Stimulated activated CD8-positive, alpha-beta memory T cell treated with anti-CD3 and anti-CD28 coated beads, Interleukin-2, amount 100 ng/mL, for 1 hour (primary cell): ENCODE measurements at places on chromosomes 2 and 18.

DNA sequence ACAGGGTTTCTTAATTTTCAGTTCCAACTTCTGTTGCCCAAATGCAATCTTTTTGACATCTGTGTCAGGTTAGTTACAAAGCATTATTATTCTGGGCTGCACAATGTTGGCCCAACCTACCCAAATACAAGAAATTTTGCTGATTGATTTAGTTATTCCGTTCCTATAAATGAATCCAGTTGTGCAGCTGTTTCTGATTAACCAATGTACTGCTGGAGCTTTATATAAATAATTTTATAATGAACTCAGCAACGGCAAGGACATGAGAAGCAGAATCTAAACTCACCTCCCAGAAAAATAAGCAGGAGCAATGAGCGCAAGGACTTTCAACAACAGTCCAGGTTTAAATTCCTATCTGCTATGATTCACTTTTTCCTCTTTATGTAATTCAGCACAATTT is 76.3 kb upstream of the WIPF1 start:
- no peak for DNase-seq

DNA sequence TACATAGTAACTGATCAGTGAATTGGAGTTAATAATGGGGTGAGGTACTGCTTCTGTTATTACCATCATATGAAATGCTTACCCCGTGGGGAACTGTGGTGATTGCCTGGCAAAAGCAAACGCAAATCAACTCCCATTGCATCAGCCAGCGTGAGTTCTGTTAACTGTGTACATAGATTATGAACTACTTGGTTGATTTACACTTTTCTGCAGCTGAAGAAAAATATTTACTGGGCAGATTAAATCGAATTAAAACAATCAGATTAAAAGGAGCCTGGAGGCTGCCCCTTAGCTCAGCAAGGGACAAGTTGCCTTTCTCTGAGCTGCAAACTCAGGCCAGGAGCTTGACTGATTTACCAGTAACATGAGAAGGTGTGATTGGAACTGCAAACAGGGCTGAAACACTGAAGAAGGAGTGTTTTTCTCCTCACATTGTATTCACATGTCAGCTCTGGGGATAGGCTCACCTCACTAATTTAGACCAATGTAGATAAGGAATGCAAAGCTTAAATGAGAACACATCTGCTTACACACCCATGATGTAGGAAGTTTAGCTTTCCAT is 220.1 kb downstream of the OSR1 start:
- no peak for DNase-seq

DNA sequence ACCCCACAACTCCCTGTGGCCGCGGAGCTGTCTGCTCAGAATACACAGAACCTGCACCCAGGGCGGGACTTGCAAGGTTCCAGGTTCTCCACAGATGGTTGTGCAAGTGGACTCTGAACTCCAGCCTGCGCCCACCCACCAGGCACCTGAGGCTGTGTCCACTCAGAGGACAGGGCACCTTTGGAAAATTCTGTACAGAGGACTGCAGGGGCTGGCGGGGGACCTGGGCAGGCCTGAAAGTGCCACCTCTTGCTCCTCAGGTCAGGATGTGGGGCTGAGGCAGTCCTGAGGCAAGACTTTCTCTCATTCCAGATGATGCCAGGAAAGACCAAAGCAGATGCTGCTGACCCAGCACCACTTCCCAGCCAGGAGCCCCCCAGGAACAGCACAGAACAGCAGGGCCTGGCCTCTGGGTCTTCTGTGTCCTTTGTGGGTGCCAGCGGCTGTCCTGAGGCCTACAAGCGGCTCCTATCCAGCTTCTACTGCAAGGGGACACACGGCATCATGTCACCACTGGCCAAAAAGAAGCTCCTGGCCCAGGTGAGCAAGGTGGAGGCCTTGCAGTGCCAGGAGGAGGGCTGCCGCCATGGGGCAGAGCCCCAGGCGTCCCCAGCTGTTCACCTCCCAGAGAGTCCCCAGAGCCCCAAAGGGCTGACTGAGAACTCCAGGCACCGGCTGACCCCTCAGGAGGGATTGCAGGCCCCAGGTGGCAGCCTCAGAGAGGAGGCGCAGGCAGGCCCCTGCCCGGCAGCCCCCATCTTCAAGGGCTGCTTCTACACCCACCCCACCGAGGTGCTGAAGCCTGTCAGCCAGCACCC is 14.4 kb downstream of the ARID5A start:
- DNase-seq, result no peak

GRCh38 chr2:27042159-27042661 is 9.3 kb upstream of the AGBL5 start:
- DNase-seq, result no peak

GRCh38 chr2:208017721-208018120 is 7.6 kb downstream of the PLEKHM3 start:
- DNase-seq, result no peak

DNA sequence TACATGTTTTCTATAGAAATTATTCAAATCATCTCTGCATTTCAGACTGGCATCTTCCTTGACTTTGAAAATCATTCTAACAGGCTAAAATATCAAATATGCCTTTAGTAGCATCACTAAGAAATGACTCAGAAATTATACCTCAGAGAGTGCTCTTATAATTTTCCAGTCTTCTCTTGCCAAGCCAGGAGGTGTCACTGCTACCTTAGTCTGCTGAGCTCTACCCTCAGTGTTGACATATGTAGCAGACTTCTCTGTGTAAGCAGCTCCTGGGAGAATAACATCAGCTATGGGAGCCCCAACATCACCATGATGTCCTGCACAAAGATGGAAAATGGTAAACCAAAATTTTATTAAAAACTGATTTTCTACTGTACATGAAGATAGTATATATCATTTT is 31.6 kb downstream of the NDUFS1 start:
- DNase-seq, result no peak

GRCh38 chr2:109280804-109281203 is 151.8 kb downstream of the SH3RF3 start:
- no peak for DNase-seq

- no peak for DNase-seq
Measured at GRCh38 chr2:99471654-99472599, 17.9 kb downstream of the REV1 start.

DNA sequence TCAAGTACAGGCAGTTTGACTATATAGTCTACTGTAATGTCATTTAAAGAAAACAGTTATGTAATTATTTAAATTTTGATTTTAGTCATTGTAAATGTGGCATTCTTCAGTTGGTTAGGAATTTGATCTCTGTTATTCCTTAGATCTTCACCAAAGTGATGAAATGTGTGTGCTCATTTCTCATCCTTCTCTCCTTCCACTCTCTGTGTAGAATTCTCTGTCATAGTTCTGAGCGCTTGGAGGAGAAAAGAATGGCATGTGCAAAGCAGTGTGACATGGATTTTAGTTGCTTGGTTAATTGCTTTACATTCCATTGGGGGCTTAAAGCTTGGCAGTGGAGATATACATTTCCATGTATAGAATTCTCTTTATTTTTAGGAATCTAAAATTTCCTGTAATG is 14.8 kb downstream of the PIK3C3 start:
- DNase-seq, result no peak

DNA sequence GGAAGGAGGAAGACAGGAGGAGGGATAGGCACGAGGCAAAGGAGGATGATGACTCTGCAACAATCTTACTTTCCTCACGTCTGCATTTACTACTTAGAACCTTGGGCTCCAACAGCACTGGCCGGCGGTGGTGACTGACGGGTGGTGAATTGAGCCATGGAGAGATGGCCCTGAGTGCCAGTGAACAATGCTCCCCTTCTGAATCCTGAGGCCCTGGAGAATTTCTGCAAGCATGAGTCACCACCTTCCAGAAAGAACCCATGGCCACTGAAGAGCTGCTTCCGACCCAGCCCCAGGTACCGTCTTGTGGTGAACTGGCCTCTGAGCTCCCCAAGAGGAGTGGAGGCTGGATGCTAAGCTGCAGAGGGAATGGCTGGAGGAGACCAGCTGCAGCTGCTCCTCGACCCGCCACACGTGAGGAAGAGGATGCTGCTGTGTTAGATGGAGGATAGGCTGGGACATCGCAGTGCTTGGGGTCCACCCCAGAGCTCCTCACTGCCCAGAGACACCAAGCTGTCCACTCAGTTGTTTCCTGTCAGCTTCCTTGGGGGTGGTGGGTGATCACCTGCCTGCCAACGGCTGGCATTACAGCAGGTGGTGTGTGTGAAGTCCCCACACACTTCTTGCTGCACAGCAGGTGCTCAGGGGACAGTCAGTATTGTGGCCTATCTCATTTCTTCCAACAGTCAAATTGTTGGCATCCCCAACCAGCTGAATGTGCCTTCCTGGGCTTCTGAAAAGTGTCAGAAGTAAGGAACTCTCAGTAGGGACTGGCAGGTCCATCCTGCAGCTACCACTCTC is 186.5 kb upstream of the ID2 start:
- DNase-seq, result no peak

DNA sequence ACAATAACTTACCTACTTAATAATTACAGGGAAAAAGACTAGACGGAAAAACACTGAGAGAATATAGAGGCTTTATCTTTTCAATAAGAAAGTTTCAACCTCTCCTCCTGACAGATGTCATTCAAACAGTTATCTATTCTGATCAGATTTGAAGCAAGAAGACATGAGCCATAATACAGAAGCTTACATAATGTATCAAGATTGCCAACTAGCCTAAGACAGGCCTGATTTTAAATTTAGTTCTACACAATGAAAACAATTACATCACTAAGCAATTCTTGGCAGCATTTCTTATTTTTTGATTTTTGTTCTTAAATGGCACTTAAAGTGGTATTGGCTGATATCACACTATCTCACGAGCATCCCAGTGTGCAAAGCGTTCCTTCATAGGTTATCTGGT is 41.6 kb downstream of the GPR155 start:
- DNase-seq, result no peak

- DNase-seq, result no peak
Measured at GRCh38 chr2:147122944-147123343, 721.9 kb upstream of the ACVR2A start.

GRCh38 chr2:141455211-141455826 is 675.5 kb downstream of the LRP1B start:
- DNase-seq, result no peak

- no peak for DNase-seq
Measured at GRCh38 chr2:209049608-209050007, 374.2 kb upstream of the MAP2 start.

GRCh38 chr18:7859122-7859521 is 292.0 kb downstream of the PTPRM start:
- no peak for DNase-seq

DNA sequence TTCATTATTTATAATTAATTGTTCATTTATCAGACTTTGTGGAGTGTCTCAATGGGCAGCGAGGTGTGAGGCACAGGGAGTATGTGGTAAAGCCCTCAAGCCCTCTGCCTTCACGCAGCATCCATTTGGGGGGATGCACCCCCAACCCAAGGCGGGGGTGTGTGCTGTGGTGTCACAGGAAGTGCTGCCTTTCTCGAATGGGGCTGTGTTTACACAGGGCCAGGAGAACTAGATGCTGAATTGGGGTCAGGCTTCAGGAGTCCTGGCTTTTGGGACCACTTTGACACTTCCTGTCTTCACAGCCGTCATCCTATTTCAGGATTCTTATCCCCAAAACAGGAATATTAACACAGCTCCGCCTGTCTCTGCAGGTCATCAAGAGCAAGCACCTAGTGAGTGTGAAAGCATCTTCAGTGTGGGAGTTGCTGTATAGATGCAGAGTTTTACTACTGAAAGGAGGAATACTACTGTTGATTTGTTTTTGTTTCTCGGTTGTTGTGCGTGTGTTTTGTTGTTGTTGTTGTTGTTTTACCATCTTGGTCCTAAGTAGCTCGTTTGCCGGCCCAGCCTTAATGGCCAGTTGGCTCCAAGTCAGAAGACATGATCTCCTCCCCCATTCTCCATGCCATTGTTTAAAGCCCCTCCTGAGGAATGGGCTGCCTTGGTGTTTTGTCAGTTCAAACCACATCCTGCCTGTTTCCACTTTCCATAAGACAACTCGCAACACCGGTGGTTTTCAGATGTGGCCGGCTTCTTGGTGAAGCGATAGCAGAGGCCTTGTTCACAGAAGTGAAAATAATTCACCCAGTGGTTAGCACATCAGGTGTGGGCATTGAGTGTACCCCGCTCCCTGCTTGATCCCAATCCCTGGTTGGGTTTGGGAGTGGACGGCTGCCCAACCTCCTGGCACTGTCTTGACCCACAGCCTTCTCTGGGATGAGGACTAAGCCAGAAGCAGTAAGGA is 221.3 kb downstream of the BCL2 start:
- peak; percentile 16 for DNase-seq

GRCh38 chr18:79887181-79888000 is 64.1 kb downstream of the SLC66A2 start:
- DNase-seq, result no peak

DNA sequence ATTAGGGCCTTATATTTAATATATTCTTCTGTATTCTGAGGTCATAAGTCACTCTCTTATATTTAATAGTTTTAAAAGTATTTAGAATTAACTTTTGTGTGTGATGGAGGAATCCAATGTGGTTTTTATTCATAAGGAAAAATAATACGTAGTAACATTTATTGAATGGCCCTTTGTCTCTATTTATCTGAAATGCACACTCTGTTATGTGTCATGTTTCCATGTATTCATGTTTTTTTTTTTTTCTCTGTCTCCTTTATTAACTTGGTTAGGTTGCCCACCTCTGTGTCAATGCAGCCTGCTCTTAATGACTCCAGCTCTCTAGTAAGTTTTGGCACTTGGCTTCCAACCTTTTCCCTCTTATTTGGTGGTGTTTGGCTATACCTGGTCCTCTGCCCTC is 33.8 kb downstream of the RNF144A start:
- DNase-seq, result no peak

DNA sequence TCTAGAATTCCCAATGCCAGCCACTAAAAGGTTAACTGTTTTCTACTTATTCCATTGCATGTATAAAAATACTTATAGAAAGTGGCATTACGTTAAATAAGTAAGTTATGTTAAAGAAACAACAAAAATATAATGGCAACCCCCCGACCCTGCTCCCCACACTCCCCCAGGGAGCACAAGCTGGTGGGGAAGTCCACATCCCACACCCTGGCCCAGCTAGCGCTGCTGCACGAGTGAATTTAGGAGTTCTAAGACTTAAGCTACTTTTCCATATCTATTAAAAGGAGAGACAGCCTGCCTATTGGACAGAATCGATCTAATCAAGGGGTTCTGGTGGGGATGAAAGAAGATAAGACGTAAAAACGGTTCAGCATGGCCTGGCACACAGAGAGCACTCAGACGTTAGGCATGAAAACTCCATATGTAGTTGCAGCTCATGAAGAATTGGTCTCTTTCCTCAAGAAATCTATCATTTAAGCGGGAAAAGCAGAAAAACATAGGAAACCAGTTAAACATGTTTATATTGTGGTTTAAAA is 16.6 kb downstream of the HJURP start:
- DNase-seq, result no peak
